ENCODE measurements at places on chromosomes 12 and 14.

- DNase-seq: no peak
Measured at GRCh38 chr12:43208627-43209026, 343.4 kb downstream of the ADAMTS20 start.

GRCh38 chr12:63978519-63978918 lies 134.0 kb downstream of the SRGAP1 start:
- no peak for DNase-seq

DNA sequence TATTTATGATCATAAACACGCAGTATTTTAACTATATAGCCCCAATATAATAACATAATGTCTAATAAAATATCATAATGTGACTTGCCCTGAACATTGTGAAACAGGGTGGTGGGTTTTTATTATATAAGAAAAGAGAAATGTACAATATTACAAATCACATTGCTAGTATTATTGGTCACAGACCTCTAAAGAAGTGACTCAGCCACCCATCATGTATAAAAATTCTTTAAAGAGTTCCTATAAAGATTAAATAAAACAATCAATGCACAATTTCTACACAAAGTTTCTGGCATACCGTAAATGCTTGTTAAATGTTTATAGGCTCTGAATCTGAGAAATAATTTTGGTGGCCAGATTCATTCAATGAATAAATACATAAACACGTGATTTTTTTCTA lies 28.9 kb downstream of the ABCC9 start:
- no peak for DNase-seq

- no peak for DNase-seq
Measured at GRCh38 chr12:18849761-18850160, 111.8 kb downstream of the CAPZA3 start.

DNA sequence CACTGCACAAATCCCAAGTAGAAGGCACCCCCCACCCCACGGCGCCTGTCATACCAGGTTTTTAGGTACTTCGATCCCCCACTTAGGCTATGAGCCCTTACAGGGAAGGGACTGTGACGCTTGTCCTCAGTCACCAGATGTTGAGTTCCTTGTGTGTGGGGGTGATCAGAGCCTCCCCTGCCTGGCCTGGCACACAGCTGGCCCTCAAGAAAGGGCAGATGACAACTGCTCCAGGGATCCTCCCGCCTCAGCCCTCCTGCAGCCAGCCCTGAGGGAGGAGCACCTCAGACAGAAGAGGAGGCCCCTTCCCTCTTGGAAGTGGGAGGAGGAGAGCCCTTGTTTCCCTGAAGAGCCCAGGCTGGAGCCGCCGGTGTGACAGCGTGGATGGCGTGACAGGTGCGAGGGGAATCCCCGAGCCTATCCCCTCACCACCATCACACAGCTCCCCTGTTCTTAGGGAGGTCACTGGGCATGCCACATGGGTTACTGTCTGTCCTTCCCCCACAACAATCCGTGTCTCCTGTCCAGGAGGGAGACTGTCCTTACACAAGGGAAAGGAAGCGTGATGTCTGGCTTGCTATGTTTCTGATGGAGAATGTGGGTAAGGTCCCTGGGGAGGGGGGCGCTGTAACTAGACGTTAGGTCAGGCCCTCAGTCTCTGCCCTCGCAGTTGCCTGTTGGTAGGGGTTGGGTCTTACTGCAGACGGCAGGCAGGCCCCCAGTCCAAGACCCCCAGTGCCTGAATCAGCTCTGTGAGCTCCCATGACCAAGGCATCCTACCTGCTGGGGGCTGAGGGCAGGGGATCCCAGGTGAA lies 31.4 kb downstream of the P2RX4 start:
- DNase-seq: no peak

DNA sequence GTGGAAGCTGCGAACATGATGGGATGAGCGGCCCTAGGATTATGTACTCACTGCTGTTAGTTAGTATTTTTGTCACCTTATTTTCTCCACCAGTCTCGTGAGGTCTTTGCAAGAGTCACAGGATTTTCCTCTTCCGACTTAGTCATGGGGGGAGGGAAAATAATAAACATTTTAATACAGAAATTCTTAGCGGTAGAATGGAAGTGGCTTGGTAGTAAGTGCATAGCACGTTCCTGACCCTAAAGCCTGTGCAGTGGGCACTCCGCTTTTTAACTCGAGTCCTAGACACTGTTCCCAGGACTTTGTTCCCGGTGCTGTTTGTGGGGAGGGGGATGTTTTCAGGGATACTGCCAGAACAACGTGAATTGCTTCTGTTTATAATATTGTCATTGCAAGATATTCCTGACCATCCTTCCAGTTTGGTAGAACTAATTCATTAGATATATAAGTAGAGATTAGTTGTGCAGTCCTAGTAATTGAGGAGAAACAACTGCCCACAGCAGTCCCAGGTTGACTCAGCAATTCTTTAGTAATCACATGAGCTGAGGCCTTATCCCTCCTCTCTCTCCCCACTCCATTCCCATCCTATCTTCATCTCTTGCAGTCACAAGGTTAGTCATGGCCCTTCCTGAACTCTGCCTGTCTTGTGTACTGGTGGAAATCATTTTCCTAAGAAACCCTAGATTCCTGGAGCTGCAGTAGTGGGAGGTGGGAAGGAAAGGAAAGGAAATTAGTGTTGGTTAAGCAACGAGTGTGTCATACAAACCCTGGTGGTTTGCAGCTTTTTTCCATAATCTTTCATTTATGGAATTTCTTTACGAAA lies 799 bp downstream of the SLC38A6 start:
- no peak for DNase-seq

GRCh38 chr12:69179786-69180185 lies 59.6 kb upstream of the CPSF6 start:
- no peak for DNase-seq

- DNase-seq: no peak
Measured at GRCh38 chr14:104322531-104323366, 184.4 kb downstream of the KIF26A start.

DNA sequence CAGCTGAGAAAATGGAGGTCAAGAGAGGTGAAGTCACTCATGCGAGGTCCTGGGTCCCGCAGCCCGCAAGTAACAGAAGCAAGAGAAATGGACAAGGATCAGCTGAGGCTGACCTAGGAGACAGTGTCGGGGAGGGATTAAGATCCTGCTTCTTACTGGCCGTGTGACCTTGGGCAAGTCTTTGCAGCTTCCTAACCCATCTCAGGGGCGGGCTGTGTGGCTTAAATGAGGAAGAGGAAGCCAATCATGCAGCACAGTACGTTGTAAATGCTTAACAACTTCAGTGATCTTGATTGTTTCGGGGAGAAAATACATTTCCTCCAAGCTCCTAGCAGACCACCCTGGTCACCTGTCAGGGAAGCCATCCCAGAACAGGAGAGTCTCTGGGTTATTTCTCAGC lies 7.1 kb upstream of the PGF start:
- no peak for DNase-seq

- no peak for DNase-seq
Measured at GRCh38 chr12:12506496-12506890, 56.2 kb downstream of the DUSP16 start.

GRCh38 chr12:47085815-47086252 lies 6.1 kb upstream of the AMIGO2 start:
- no peak for DNase-seq

DNA sequence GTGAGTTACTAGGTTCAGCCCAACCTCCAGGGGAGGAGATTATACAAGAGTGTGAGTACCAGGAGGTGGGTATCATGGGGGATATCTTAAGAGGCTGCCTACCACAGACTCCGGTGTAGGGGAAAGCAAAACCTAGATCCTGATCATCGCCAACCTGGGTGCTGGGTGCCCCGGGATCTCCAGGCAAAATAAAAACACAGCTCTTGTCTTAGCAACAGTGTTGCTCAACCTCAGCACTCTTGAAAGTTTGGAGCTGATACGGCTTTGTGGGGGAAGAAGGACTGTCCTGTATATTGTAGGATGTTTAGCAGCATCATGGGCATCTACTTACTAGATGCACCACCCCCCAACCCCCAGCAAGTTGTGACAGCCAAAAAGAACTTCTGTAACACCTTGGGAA lies 74.5 kb downstream of the CCDC60 start:
- no peak for DNase-seq

DNA sequence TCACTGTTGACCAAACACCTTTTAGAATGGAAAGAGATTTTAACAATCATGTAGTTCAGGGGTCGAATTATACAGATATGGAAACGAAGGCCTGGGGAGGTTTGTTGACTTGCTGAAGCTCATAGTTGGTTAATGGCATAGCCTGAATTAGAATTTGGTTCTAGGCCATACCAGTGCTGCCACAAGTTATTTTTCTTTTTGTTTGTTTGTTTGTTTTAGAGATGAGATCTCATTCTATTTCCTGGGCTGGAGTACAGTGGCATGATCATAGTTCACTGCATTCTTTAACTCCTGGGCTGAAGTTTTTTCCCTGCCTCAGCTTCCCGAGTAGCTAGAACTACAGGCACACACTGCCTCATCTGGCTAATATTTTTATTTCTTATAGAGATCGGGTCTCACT lies 25.4 kb upstream of the ALG10B start:
- DNase-seq: no peak

DNA sequence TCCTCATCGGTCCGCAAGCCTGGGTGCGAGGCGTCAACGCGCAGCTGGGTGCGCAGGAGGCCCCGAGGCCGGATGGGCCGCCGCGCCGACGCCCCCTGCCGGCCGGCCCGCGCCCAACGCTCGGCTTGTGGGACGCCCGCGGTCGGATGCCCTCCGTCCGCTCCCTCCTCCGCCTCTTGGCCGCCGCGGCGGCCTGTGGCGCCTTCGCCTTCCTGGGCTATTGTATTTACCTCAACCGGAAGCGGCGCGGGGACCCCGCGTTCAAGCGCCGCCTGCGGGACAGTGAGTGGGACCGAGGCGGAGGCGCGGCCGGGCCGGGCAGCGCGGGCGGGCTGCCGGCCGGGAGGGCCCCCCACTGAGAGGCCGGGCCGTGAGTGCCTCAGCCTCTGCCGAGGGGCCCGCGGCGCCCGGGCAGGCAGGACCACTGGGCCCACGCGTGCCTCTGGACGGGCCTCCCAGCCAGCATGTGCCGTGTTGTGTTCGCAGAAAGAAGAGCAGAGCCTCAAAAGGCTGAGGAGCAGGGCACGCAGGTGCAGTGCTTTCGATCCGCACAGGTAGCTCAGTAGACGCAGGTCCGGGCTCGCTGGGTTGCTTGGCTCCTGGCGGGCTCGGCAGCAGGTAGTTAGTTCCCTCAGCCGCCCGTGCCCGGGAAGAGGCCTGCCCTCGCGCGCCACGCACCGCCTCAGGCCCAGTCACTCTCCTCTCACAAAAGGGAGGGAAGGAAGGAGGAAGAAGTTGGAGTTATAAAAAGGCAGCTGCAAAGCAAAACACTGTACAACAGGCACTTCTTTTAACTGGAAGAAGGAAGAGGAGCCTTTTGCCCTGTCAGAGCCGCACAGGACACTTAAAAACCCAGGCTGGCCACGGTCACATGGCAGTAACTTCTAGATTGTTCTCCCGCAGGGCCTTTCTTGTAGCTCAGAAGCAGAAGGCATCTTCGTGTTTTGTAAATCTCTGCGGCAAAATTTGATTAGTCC lies at the start of gene TOMM20L:
TSS of gene TOMM20L (plus strand) at position 119 of the 977 bp plus-strand sequence. CDS start at position 147, 28 bp downstream.
- no peak for DNase-seq

DNA sequence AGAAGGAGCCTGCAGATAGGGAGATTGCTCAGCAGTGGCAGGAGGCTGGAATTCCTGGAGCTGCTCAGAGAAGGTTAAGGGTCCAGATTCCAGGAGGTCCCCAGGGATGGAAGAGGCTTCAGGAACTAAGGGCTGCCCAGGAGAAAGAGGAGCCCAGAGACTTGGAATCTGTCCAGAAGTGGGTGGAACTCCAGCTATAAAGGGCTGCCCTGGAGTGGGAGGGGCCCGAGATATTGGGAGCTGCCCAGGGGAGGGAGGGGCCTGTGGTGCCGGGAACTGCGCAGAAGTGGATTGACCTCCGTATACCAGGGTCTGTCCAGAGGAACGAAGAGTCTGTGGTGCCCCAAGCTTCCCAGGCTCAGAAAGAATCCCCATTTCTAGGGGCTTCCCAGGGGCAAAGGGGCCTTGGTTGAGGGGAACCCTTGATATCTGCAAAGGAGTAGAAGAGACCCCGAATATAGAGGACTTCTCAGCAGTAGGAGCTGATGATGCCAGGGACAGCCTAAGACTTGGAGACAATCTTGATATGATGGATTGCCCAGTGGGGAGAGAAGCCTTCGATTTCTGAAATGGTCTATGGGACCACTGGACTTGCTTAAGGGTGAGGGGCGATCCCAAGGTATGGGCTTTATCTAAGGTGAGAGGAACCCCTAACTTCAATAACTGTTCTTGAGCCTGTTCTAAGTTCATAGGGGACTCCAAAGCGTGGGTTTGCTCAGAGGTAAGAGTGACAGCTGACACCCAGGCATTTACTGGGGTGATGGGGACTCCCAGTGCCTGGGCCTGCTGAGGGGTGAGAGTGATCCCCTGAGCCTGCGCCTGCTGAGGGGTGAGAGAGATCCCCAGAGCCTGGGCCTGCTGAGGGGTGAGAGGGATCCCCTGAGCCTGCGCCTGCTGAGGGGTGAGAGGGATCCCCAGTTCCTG lies 45.0 kb downstream of the FAM186A start:
- no peak for DNase-seq

DNA sequence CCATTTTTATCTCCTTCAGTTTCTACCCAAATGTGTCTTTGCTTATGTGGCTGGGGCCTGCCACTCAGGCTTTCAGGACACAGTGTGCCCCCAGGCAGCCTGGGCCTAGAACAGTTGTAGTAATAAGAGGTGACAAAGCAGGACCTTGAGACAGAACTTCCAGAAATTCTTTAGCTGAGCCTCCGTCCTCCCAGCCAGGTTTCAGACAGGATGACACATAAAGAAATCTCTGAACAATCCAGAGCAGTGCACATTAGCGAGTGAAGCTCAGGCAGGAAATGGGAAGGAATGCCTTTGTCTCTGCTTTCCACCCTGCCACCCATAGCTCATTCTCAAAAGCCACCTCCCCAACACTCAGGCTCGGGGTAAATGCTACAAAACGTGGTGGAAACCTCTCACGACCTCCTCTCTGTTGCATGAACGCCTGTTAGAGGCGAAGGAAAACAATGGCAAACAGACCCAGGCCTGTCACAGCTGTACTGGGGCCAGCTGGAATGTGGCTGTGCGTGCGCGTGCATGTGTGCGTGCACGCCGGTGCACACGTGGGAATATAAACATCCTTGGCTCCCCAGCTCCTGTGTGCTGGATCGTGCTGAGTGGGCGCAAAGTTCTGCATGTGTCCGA lies 286.7 kb downstream of the ZFP36L1 start:
- no peak for DNase-seq

- DNase-seq: no peak
Measured at GRCh38 chr12:70069221-70070105, 173.8 kb upstream of the CNOT2 start.

DNA sequence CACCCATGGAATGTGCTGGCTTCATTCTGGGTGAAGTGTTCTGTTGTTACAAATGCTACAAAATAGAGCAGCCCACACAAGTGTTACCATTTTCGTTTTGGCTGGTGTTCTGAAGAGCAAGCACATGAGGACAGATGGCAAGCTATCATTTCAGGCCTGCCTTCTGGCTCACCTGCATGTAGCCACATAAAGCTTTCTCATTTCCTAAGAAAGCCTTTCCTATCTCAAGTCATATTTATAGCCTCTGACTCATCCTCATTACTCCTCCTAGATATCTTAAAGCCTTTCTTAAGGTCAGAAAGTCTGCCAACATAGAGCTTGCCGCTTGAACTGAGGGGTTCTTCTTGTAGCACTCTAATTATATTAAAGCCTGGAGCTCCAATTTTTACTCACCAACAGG lies 89.0 kb downstream of the PTPRR start:
- DNase-seq: no peak

GRCh38 chr14:67492538-67492937 lies 4.0 kb upstream of the TMEM229B start:
- no peak for DNase-seq

All from SK-N-MC (cell line).